ENCODE measurements at places on chromosomes 7 and 10.
A peak's percentile ranks its signal among the peaks of the same experiment; 100 is the strongest.

DNA sequence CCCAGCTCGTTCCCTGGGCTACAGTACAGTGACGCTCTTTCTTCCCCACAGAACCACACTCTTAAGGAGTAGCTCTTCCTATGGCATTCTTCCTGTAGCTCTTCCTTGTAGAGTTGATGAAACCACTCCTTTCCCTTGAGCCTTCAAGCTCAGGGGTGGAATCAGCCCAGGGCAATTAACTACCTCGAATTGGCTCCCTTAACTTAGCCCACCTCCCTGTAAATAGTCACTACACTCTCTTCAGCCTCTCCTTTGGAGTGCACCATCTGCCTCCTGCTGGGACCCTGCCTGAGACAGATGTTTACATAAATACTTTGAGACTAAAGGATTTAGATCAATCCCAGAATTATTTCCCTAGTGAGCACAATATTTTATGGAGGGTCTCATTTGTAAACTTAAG, 537.8 kb upstream of the AUTS2 start:
- DNase-seq, result no peak

GRCh38 chr7:47782022-47782421, 166.2 kb downstream of the PKD1L1 start:
- DNase-seq, result no peak

DNA sequence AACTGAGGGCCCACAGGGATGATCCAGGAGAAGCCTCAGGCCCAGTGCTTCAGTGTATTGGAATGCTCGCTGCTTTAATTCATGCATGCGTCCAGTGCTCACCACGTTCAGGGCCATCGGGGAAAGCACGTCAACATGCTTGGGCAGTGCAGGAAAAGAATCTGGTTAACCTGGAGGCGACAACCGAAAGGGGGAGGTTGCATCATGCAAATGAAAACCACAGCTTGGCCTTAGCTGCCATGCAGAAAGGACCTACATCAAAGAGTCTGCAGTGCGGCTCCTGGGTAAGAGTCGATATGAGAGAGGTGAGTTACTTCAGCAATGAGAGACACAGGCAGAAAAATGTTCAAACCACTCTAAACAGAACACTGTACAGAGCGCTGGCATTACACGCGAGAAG, 440.1 kb downstream of the KCNMA1 start:
- no peak for DNase-seq

GRCh38 chr7:140989068-140989467, 25.7 kb downstream of the MRPS33 start:
- DNase-seq, result no peak

DNA sequence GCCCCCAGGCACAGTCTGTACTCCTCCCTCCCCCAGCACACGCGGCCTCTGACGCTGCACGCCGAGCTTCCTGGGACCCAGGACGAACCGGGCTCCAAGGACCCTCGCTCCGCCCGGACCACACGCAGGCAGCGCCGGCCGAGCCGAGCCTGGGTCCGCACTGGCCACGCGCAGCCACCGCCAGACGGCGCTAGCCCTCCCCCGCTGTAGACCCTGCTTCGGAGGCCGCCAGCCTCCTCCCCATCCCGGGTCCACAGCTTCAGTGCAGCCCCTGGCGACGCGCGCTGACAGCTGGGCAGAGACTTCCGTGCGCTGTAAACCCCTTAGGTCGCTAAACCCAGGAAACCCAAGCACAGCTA, 936 bp upstream of the TCERG1L start:
- no peak for DNase-seq

DNA sequence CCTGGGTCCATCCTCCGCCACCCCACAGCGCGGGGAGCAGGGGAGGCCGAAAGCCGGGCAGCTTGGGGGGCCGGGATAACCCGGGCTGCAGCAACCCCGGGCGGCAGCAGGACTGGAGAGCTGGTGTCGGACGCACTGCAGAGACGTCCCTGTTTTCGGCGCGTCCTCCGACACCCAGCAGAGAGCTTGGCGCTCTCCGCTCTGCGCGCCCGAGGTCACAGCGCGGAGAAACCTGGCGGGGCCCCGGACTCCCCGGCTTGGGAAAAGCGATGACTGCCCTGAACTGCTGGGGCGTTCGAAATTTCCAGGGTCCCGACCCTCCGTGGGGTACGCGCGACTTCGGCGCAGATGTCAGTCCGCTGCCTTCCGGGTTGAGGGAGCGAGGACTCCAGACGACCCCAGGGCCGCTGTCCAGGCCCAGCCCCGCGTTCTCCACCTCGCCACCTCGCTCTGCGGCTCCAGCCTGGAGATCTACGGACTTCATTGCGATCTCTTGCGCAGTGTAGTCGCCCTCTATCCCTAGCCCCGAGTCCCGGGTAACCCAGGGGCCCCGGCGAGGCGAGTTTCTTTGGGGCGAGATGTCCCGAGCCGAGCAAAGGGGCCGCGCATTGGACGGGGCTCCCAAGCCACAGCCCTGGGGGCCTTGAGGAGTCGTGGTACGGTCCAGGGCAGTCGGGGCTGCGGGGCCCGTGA, 617 bp upstream of the FOXI2 start:
- no peak for DNase-seq

GRCh38 chr10:21531164-21531563, 2.9 kb upstream of the MLLT10 start:
- no peak for DNase-seq

- DNase-seq, result no peak
These were observed 128.4 kb downstream of the MTERF1 start for GRCh38 chr7:91752102-91752501.

- DNase-seq, result no peak
These were observed 31.4 kb downstream of the CASP7 start for GRCh38 chr10:113711142-113711541.

DNA sequence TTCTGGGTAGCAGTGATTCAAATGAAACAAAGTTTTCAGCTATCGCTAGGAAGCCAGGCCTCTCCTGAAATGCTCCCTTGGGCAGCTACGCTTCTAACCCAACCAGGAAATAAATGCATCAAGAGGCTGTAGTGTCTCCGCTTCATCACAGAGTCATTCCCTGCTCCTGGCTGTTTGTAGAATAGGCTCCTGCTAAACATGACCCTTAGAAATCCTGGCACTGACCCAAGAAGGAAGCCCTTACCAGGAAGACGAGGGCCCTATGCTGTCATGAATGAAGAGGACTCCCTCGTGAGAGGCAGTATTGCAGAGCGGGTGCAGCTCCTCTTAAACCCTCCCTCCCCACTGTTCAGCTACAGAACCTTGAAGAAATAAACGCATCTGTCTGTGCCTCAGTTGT, 48.3 kb downstream of the NOD1 start:
- DNase-seq, result no peak

DNA sequence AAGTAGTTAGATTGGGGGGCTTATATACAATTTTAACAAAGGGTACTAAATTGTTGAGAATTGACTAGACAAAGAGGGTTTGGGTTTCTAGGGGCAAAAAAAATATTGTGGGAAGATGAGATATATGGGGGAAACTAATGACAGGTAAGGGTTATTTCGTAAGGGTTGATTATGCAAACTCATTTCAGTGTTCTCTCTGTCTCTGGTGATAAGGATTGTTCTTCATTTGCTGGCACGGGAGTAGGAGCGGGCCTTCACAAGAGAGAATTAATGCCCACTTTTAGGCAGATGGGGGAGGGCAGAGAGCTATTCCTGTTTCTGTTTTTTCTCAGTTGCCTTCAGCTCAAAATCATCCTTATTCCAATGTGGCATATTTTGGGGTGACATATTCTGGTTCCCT, 258.4 kb downstream of the EXOC4 start:
- no peak for DNase-seq

DNA sequence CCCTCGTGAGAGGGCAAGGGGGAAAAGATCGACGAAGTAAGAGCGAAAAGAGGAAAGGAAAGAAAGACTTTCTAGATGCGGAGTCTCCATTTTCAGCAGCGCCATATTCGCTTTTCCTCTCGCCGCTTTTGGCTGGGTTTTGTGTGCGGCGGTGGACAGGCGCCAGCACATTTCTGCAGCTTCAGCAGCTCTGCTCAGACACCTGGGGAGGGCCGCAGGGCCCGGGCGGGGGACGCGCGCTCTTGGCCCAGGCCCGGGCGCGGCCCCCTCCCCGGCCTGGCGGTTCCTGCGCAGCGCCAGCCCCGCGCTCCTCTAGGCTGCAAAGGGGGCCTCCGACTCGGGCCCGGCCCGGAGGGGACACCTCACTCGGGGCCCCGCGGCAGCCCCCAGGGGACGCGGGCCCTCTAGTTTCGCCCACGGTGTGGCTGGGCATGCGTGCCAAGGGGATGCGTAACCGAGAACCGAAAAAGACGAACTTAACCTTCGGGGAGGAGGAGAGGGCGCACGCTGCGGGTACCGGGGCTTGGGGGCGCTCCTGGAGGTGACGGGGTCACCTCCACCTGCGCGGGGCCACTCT, 34.5 kb upstream of the EBLN1 start:
- no peak for DNase-seq

DNA sequence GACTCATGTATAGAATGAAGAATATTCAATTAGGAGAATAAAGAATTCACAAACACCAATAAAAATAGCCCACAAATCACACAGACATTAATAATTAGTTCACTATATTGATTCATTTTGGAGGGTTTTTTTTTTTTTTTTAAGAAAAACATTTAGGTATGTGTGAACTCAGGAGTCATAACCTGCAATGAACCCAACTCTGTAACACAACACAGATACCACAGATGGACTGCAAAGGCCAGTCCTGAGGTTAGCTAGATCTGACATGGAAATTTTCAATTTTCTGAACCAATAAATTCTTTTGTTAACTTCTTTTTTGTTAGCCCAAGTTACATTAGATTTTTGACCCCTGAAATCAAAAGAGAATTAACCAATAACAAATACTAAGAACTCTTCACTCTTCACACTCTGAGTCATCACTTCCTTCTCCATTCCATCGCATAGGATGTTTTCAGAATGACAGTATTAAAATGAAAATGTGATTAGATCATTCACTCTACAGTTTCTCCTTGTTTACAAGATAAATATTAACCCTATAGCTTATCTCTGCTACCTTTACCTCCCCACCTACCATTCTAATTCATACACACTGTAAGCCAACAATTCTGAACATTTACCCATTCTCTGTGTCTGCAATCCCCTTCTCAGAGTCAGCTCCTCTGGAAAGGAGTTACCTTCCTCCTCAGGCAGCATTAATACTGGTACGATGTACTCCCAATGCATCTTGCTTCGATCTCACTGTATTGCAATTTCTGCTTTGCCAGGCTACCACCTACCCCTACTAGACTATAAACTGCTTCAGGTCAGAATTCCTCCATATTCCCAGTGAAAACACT, 141.5 kb downstream of the LRRN3 start:
- DNase-seq, result peak; percentile 51

DNA sequence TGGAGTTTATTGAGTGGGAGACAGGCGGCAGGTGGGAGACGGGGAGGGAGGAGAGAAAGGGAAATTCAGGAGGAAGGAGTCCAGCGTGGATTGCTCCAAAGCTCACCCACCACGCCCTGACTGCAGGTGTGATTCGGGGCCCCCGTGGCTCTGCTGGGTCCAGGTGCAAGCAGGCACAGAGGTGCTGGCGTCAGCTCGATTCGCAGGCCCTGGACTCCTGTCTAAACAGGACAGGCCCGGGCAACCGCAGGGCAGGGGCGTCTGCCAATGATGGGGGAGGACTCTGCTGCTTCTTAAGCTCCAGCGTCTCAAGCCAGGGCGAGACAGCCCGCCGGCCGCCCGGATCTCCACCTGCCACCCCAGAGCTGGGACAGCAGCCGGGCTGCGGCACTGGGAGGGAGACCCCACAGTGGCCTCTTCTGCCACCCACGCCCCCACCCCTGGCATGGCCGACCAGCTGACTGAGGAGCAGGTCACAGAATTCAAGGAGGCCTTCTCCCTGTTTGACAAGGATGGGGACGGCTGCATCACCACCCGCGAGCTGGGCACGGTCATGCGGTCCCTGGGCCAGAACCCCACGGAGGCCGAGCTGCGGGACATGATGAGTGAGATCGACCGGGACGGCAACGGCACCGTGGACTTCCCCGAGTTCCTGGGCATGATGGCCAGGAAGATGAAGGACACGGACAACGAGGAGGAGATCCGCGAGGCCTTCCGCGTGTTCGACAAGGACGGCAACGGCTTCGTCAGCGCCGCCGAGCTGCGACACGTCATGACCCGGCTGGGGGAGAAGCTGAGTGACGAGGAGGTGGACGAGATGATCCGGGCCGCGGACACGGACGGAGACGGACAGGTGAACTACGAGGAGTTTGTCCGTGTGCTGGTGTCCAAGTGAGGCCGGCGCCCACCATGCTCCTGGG, at the start of gene CALML3:
CALML3 (plus strand) TSS at position 321 of the 920 bp plus-strand sequence; CDS start at position 446, 125 bp downstream.
- no peak for DNase-seq

DNA sequence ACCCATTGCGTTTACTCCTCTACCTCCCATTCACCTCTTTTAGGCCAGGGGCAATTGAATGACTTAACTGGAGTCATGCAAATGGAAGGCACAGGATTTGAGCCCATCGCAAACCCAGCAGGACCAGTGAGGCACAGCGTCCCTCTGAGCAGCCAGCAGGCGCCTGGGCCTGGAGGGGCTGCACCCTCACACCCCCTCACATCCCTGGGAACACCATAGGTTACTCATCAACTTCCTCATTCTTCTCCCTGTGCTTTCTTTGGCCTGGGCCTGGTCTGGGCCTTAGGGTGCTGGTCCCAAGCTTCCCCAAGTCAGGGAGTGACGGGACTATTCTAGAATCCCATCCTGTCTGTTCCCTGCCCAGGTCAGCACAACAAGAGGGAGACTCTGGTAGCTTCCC, 169.4 kb upstream of the EEPD1 start:
- DNase-seq, result no peak

GRCh38 chr7:157445246-157445955, 108.6 kb downstream of the DNAJB6 start:
- DNase-seq, result no peak

DNA sequence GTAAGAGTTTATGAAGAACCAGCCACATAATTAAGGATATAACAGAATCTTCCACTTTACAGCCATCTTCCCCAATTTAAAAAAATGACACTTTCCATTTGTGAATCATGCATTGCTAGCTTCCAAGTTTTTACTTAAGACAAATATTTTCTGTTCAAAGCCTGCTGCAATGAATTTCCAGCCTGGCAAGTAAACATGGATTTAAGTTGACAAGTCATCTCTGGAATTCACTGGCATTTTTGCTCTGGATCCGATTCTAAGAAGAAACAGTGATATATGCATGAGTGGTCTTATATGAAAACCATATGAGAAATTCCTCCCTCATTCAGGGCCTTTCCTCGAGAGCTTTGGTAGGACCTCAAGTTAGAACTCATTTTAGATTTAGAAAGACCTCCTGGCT, 116.1 kb upstream of the CDCA7L start:
- no peak for DNase-seq

Data from epithelial cell of proximal tubule (primary cell).